Testis (tissue), 5 donors: ENCODE measurements at places on chromosomes 6 and 20. TPM values are rescaled to one million over a fixed set of nuclear protein-coding genes. Genes with fewer than 3 reads are reported as not detected.

Gene CBLN4
- polyA plus RNA-seq = 6.0 TPM

GRCh38 chr20:33796907-33797544 is 14.1 kb upstream of the CHMP4B start:
- DNase-seq = no peak
- H3K4me3 ChIP-seq = no peak overlapping the region
- H3K27ac ChIP-seq = no peak overlapping the region

DNA sequence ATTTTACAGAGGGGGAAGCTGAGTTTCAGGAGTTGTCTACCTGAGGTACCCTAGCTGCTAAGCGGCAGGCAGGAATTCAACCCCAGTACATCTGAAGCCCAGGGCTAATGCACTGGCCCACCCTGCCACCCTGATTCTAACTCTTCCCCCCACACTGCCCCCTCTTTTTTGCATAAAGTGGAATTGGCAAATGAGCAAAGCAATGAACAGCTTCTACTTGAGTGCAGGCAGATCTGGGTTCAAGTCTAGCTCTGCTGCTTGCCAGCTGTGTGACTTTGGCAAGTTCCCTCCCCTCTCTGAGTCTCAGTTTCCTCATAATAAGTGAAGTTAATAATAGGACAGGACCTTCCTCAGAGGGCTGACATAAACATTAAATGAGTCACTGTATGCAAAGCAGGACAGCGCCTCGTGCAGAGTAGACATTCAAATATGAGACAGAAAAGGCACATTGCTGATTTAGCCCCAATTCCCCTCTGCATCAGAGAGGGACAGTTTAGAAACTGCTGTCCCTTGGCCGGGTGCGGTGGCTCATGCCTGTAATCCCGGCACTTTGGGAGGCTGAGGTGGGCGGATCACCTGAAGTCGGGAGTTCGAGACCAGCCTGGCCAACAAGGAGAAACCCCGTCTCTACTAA is 4.7 kb downstream of the ADA start:
- no peaks in the 10 kb centered on the region for H3K36me3 ChIP-seq
- no peak overlapping the region for H3K27ac ChIP-seq
- H3K4me3 ChIP-seq = no peak overlapping the region
- no peaks in the 10 kb centered on the region for H3K27me3 ChIP-seq

DNA sequence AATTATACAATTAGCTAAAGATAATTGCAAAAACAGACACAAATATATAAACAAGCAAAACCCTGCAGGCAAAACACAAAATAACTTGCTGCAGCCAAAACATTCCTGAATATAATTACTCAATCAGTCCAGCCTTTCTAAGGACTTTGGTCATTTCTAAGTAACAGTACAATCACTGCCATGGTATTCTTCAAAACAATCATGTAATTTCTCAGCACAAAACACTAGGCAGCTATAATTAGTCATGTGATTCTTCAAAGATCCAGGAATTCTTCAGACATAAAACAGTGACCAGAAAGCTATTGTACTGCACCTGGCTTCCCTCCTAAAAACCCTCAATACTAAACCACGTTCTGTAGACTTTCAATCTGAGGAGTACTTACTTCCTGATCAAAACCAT is 881.1 kb downstream of the EPHA7 start:
- no peaks in the 10 kb centered on the region for H3K27me3 ChIP-seq
- H3K4me1 ChIP-seq = no peaks in the 10 kb centered on the region
- no peak overlapping the region for H3K4me3 ChIP-seq
- no peaks in the 10 kb centered on the region for H3K36me3 ChIP-seq
- DNase-seq = no peak

Gene SMIM26
- polyA plus RNA-seq = 87.4 TPM

Gene SLC35D3
- polyA plus RNA-seq = not detected

- no peaks in the 10 kb centered on the region for H3K4me1 ChIP-seq
- DNase-seq = no peak
- no peaks in the 10 kb centered on the region for H3K36me3 ChIP-seq
Observed at GRCh38 chr6:9112544-9112943, 677.2 kb upstream of the SLC35B3 start.

- no peak overlapping the region for H3K27ac ChIP-seq
- H3K36me3 ChIP-seq = no peaks in the 10 kb centered on the region
- H3K4me1 ChIP-seq = peaks cover 20% of the 10 kb centered on the region
- no peaks in the 10 kb centered on the region for H3K27me3 ChIP-seq
Observed at GRCh38 chr6:137171824-137172733, 1.4 kb downstream of the IL22RA2 start.
